Mesenchymal stem cell (in vitro differentiated cells and primary cell): ENCODE measurements at places on chromosomes 2 and 18.

DNA sequence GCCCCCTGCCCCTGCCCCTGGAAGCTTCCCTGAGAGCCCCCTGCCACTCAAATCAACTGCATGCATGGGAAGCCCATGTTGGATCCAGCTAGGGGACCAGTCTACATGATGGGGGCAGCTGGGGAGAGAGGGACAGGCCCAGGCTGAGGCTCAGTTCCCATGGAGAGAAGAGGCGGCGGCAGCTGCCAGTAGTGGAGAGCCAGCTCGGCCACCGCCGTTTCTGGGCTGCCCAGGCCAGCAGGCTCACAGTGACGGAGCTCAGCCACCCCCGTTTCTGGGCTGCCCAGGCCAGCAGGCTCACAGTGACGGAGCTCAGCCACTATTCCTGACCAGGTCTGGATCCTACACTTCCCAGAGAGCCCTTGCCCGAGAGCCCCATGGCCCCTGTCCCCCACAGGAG lies 3.6 kb downstream of the MAB21L4 start:
- H3K27ac ChIP-seq, result no peak overlapping the region
- peaks cover 16% of the 10 kb centered on the region for H3K4me1 ChIP-seq
- H3K27me3 ChIP-seq, result peaks cover 13% of the 10 kb centered on the region
- no peak for DNase-seq

DNA sequence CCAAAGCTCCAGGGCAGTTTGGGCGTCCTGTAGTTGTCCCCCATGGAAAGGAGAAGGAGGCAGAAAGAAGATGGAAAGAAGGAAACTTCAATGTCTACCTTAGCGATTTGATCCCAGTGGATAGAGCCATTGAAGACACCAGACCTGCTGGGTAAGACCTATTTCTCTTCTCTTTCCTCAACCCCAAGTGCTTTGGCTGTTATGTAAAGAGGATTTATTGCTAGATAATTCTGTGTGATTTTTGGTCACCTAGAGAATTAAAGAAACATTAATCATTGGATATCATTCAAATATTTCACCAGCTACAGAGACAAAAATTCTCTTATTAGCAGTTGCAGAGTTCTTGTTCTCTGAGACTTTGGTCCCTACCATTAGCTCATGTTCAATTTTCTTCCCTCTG lies 1.9 kb downstream of the GALNT5 start:
- H3K36me3 ChIP-seq, result no peaks in the 10 kb centered on the region
- no peak for DNase-seq
- H3K27me3 ChIP-seq, result no peaks in the 10 kb centered on the region

GRCh38 chr2:10863837-10864236 lies 47.9 kb upstream of the KCNF1 start:
- no peak overlapping the region for H3K27ac ChIP-seq
- DNase-seq, result peak; percentile 85
- H3K36me3 ChIP-seq, result no peaks in the 10 kb centered on the region
- peaks cover 82% of the 10 kb centered on the region for H3K27me3 ChIP-seq
- no peak overlapping the region for H3K4me3 ChIP-seq

DNA sequence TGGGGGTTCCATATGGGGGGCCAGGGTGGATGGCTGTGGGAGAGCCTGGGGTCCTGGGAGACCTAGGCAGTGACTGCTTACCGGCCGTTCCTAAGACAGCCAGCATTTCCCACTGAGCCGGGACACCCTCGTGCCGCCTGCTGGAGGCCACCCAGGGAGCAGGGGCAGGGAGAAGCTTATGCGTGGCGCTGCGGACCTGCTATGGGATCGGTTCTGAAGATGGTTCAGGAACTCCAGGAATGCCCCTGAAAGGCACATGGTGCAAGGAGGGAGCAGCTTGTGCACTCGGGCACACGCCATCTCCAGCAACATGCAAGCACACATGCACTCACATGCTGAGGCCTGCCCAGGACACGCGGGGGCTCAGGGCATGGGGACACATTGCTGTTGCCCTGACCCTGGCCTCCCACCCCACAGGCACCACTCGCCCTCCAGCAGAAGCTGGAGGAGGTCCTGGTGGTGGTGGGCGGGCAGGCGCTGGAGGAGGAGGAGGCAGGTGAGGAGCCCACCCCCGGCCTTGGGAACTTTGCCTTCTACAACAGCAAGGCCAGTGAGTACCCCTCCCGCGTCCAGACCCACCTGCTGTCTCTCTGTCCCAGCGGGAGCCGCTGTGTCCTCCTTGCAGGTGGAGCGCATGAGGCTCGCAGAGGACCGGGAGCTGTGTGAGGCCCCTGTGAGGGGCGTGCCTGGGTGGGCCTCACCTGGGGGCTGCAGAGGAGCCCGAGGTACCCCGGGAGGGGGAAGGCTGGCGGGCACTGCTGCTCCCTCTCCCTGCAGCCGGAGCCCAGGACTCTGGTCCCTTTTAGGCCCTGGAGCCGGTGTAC lies 4.1 kb downstream of the KLHL30 start:
- no peak overlapping the region for H3K27ac ChIP-seq
- H3K36me3 ChIP-seq, result no peaks in the 10 kb centered on the region
- no peaks in the 10 kb centered on the region for H3K27me3 ChIP-seq
- H3K4me1 ChIP-seq, result peaks cover 47% of the 10 kb centered on the region

DNA sequence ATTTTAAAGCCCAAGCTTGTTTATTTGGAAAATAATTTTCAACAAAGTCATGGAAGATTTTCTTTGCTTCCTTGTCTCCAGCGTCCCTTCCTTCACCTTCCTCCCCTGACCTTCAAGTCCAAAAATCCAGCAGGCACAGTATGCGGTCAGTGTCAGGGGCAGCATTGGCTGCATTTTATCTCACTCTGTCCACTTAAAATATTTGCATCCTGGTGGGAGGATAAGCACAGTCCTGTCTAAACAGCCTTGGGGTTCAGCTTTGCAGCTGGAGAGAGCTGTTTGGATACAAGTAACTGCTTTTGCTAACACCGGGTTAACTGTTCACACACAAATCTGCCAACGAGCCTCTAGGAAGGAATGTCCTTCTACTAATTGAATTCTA lies 318.1 kb downstream of the PDE11A start:
- DNase-seq, result peak; percentile 93
- H3K27me3 ChIP-seq, result no peaks in the 10 kb centered on the region
- peaks cover 7% of the 10 kb centered on the region for H3K4me1 ChIP-seq
- H3K27ac ChIP-seq, result no peak overlapping the region
- H3K36me3 ChIP-seq, result no peaks in the 10 kb centered on the region

GRCh38 chr2:32227492-32227891 lies 37.2 kb downstream of the NLRC4 start:
- DNase-seq, result no peak
- no peaks in the 10 kb centered on the region for H3K27me3 ChIP-seq
- H3K4me1 ChIP-seq, result no peaks in the 10 kb centered on the region
- H3K27ac ChIP-seq, result no peak overlapping the region
